ENCODE measurements at places on chromosomes 6 and 20. TPM values are rescaled to one million over a fixed set of nuclear protein-coding genes. Genes with fewer than 3 reads are reported as not detected.

WFDC5 gene
- not detected for total RNA-seq

LRFN2 gene
- total RNA-seq = not detected

ANGPT4 gene
- total RNA-seq = not detected

IL17A gene
- total RNA-seq = not detected

DYNLT2 gene
- total RNA-seq = 2.7 TPM

SLC26A8 gene
- total RNA-seq = 0.10 TPM

ZNF292 gene
- 44.6 TPM for total RNA-seq

SLC52A3 gene
- total RNA-seq = 11.1 TPM

BTBD3 gene
- 29.6 TPM for total RNA-seq

PDE7B gene
- 0.09 TPM for total RNA-seq

BPIFB4 gene
- total RNA-seq = not detected

TMEM217 gene
- total RNA-seq = 0.99 TPM

CLDN20 gene
- not detected for total RNA-seq

PET117 gene
- 6.0 TPM for total RNA-seq

WFDC13 gene
- total RNA-seq = not detected

BMP7 gene
- total RNA-seq = not detected

PGBD1 gene
- 3.1 TPM for total RNA-seq

DEF6 gene
- 15.4 TPM for total RNA-seq

PRRT1 gene
- total RNA-seq = 2.9 TPM

PRICKLE4 gene
- 7.1 TPM for total RNA-seq

TMEM74B gene
- total RNA-seq = 0.83 TPM

SIRPG gene
- total RNA-seq = not detected

AKAP12 gene
- total RNA-seq = 31.8 TPM

C4B gene
- total RNA-seq = 7.8 TPM

LY6G6F gene
- not detected for total RNA-seq

METTL24 gene
- total RNA-seq = not detected
